Right ventricle myocardium superior (tissue), 1 donor: ENCODE measurements at places on chromosomes 16 and 17. TPM values are rescaled to one million over a fixed set of nuclear protein-coding genes. Genes with fewer than 3 reads are reported as not detected.

EPX gene
- not detected for total RNA-seq

GRCh38 chr17:41060052-41060604 is at the start of gene KRTAP2-3:
Gene KRTAP2-3, minus strand, starts transcription at chr17:41060114. Its CDS starts 64 bp downstream, at chr17:41060050.
- DNase-seq = no peak

GRCh38 chr16:67995423-67995822 is 3.9 kb downstream of the DPEP2 start:
- no peak for DNase-seq

GRCh38 chr17:9090641-9091096 is 69.4 kb downstream of the NTN1 start:
- no peak for DNase-seq

- no peak for DNase-seq
Measured at GRCh38 chr17:76617838-76618237, 25.7 kb downstream of the ST6GALNAC1 start.

SKAP1 gene
- 0.70 TPM for total RNA-seq

HEATR9 gene
- total RNA-seq = not detected

DNA sequence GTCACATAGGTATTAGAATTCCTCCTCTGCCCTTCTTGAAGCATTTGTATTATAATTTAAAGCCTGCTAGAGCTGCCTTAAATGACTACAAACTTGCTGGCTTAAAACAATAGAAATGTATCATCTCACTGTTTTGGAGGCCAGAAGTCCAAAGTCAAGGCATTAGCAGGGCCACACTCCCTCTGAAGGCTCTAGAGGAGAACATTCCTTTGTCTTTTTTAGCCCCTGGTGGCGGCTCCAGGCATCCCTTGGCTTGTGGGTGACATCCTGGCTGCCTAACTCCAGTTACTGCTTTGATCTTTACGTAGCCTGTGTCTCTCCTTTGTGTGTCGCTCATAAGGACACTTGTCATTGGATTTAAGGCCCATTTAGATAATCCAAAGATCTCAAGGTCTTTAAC is 186.6 kb upstream of the SALL1 start:
- no peak for DNase-seq
